ENCODE measurements at places on chromosomes 1 and 21.

DNA sequence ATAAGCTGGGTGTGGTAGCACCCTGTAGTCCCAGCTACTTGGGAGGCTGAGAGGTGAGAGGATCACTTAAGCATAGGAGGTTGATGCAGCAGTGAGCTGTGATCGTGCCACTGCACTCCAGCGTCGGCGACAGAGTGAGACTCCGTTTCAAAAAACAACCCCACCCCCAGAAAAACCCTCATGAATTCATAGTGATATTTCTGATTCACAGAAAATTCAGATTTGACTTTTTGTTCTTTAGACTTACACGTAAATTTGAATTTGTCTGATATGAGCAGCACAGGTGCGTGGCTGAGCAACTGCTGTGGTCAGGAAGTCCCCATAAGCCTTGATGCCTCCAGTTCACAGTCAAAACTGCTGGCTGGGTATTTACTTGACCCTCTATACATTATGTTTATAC, 10.0 kb upstream of the MORC3 start:
- no peak for DNase-seq

GRCh38 chr1:7379441-7379971, 391.6 kb upstream of the VAMP3 start:
- DNase-seq, result no peak

DNA sequence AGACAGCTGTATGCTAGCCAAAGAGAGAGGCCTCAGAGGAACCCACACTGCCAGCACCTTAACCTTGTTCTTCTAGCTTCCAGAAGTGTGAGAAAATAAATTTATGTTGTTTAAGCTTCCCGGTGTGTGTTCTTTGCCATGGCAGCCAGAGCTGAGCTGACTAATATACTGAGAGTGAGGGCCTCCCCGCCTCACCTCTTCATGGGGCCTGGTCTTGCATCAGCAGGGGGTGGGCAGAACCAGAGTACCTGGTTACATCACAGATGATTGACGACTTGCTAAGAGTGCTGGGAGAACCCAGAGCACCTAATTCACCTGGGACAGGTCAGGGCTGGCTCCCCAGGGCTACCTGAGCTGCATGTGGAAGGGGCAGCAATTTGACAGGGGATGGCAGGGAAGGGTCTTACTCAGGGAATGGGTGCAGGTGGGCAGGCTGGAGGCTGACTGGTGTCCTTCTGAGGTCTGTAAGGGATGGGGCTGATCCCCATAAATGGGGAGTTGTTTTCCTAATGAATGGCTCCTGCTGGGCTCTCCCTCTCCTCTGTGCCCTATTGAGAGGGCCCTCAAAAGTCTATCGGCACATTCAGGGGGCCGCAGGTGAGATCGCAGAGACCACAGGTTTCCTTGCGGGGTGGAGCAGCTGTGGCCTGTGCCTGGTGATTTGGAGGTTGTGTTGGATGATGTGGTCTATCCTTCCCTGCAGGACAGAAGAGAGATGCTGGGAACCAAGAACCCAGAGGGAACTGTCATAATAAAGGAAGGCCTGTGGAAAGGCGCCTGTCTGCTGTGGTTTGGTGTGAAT, 60.6 kb upstream of the ETV3 start:
- no peak for DNase-seq

DNA sequence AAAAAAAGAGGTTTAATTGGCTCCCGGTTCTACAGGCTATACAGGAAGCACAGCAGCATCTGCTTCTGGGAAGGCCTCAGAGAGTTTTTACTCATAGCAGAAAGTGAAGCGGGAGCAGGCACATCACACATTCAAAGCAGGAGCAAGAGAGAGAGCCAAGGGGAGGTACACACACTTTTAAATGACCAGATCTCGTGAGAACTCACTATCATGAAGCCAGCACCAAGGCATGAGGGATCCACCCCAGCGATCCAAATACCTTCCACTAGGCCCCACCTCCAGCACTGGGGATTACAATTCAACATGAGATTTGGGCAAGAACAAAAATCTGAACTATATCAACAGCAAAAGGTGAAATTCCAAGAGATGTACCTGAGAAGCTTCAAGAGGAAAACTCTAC, 20.8 kb upstream of the FAM76A start:
- no peak for DNase-seq

GRCh38 chr1:168437821-168438220, 106.0 kb downstream of the XCL2 start:
- no peak for DNase-seq

GRCh38 chr21:44549525-44550211, 1.6 kb downstream of the KRTAP10-2 start:
- no peak for DNase-seq

DNA sequence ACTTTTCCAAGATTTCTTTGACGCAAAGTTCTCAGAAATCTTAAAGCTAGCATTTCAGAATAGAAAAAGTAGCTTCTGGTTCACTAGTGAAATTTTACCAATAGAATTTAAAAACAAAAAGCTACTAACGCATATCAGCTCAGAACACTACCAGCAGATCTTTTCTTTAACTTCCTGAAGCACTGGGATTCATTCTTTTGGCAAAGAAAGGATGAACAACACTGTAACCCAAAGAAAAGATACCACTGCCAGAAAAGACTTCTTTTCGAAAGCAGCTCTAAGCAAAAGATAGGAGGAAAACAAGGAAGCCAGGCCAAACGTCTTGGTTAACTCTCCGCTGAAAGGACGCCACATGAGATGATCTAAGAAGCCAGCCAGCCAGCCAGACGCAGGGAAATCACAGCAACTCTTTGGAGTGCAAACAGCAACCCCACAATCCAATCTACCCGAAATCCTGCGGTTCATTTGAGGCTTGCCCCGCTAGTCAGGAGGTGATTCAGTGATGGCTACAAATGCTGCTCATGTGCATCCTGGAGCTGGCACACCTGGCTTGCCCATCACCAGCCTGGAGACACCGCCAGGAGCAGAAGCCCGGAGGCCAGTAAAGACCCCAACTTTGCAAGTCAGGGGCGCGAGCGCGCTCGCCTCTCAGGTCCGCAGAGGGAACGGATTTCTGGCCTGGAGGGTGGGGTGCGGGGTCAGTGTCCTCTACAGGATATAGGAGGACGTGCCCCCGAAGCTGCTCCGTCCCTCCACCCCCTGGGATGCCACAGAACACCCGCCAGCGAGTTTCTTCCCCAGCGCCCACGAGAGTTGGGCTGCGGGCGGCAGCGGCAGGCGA, 812 bp downstream of the NBPF1 start:
- DNase-seq, result no peak

GRCh38 chr1:81717230-81717629, 83.5 kb upstream of the ADGRL2 start:
- no peak for DNase-seq

DNA sequence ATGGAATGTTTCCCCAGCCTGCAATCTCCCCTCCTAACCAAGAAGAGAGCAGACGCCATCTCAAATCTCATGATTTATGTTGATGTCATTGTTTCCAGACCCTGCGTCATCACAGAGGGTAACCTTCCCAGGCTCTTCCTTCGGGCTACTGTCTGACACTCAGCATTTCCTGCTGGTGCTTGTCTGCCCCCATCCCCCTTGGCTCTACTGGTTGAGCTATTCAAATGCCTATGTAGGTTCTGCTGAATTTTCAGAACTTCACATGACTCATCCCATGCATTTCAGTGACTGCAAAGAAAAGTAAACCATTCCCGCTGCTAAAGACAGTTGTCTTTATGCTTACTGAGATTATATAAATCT, 24.8 kb upstream of the ITPKB start:
- DNase-seq, result no peak

- no peak for DNase-seq
Measured at GRCh38 chr1:231091831-231092301, 51.8 kb upstream of the FAM89A start.

GRCh38 chr1:98704474-98704873, 43.0 kb downstream of the SNX7 start:
- no peak for DNase-seq

All from activated naive CD8-positive, alpha-beta T cell treated with anti-CD3 and anti-CD28 coated beads, Interleukin-2, amount 50 U/mL, for 16 hours (primary cell).